ENCODE measurements at places on chromosomes 1 and 21.

GRCh38 chr1:32998997-32999396, 34.4 kb upstream of the RNF19B start:
- no peak for DNase-seq

- peak; percentile 28 for DNase-seq
Measured at GRCh38 chr1:44030605-44031251, 534 bp downstream of the SLC6A9 start.

DNA sequence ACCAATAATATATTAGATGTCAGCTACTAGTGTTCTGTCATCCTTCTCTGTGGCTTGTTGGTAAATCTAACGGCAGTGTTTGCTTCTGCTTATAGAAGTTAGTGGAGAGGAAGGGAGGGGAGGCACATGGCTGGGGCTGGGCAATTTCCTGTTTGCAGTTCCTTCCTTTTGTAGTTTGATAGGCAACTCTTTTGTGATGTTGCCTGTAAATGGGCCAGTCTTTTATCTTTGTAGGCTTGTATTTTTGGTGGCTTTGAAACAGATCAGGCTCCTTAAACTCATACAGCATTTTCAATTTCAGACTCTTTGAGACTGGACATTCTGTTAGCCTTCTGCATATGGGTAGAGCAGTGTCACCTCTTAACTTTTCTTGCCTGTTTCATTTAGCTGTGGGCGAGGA, 48.1 kb downstream of the CDC14A start:
- no peak for DNase-seq

DNA sequence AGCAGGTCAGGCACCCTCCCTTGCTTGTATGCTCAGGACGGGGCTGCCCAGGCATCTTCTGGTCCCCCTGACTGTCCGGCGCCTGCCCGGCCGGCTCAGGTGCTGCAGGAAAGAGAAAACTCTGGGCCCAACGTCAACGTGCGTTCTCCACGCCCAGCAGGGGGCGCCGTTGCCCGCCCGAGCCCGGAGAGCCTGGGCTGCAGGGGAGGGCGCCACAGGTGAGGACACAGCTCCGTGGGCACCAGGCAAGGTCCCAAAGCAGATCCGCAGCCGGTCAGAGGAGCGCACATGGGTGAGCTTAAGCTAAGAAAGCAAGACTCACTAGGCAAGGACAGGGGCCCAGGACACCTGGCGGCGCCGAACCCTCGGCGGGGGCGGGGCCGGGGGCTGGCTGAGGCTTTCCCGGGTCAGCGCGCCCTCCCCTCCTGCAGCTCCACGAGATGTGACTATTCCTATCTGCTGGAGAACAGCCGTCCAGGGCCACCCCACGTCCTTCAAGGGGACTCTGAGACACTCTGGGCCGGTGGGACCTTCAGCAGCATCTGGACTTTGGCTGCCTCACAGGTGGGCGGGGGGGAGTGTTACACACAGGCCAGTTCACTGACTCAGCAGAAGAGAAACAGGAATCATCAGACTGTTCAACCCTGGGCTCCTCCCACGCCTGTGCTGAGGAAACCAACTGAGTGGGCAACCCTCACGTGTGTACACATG, 29.3 kb downstream of the KRTAP10-1 start:
- DNase-seq = peak; percentile 36

GRCh38 chr1:231522038-231522437, 6.4 kb upstream of the TSNAX start:
- no peak for DNase-seq

DNA sequence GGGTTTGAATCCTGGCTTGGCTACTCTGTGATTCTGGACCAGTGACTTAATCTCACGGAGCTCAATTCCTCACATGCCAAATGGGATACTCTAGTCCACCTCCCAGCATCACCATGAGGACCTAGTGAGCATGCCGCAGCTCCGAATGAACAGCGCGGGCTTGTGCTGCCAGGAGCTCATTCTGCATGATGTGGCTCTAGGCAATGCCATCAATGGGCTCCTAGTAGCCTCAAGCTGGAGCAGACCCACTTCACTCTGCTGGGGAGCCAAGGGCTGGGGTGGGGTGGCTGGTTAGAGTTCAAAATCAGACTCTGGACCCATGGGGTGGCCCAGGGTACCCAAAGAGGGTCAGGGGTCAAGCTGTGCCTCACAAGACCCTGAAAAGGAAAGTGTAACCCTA, 41.5 kb downstream of the CDK18 start:
- no peak for DNase-seq

DNA sequence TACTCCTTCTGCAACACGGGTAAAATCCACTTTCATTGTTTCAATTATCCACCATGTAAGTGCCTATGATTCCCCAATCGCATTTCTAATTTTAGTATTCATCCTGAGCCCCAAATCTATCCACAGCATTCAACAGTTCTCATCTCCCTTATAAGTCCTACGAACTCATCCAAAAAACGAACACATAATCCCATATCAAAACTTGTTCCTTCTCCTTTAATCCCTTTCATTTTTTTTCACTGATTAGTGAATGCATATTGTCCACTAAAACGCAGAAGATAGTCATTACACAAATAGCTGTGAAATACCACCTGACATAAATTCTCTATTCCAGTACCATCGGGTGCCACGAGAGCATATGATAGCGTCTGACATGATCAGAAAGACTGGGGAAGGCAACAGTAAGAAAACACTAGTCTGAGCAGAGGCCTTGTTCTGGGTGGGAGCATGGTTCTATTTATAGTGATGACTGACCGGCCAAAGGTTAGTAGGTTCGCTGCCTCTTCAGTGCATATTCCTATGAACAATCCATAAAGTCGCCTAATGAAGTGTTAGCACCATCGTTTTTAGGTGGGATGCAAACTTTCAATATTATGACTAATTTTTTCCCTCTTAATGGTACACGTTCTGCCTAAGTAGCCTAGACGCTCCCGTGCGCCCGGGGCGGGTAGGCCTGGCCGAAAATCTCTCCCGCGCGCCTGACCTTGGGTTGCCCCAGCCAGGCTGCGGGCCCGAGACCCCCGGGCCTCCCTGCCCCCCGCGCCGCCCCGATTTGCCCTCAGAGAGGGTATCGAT, 648 bp downstream of the ATP5PF start:
- DNase-seq = peak; percentile 13

GRCh38 chr1:63255153-63255552, 67.2 kb upstream of the FOXD3 start:
- DNase-seq = no peak
